ENCODE measurements at places on chromosomes 2 and 18.

DNA sequence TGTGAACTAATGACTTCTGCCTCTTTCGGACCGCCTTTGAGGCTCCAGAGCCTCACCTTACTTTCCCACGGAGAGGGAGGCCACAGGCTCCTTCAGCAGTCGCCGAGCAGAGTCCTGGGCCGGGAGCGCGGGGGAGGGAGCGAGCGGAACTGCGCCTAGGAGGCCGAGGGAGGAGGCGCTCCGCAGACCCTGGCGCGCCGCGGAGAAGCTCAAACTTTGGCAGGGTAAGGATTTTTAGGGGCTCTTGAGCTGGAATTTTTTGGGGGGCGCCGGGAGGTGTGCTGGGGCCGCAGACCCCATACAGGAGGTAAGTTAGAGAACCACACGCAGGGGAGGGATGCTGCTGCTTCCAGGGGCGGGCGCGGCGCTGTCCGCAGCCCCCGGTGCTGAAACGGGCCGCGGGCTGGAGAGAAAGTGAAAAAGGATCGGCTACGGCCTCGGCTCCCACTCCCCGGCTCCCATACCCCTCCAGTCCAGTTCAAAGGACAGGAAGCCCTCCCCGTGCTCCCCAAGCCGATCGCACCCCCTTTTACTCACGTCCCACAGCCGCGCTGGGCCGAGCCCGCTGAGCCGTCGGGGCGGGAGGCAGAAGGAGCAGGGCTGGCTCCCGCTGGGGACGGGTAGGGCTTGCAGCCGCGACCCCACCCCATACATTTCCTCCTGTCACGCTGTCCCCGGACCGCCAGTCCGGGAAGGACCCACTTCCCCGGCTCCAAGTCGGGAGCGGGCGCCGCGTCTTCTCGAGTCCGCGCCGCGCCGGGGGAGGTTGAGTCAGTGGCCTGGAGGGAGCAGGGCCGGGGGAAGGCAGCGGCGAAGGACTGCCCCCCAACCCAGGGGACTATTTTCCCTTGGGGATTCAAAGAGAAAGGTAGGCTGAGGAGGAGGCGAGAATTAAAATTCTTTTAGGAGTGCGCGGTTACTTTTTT, at the start of gene CNGA3:
Gene CNGA3, plus strand, starts transcription at position 146 of the 926 bp plus-strand sequence. CDS start 23,520 bp downstream, outside the sequence.
- peak; percentile 22 for DNase-seq

- DNase-seq: no peak
Measured at GRCh38 chr2:188146888-188147287, 144.8 kb upstream of the GULP1 start.

- no peak for DNase-seq
Measured at GRCh38 chr18:41713969-41714825, 240.8 kb upstream of the PIK3C3 start.

DNA sequence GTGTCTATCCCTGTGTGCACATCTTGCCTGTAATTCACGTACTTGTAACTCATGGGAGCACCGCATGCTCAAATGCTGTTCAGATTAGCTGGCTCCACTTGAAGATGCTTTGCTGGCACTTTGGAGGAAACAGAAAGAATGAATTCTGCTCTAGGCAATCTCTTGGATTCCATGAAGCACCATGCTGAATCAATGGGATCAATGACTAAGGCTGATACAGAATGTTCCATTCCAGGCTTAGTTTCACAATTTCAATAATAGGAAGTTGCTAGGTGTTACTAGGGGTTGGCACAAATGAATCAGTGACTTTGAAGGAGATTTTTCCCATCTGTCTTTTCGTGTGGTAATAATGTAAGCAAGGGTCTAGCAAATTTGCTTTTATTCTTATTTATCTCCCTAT, 328.8 kb downstream of the OSR1 start:
- DNase-seq: no peak

DNA sequence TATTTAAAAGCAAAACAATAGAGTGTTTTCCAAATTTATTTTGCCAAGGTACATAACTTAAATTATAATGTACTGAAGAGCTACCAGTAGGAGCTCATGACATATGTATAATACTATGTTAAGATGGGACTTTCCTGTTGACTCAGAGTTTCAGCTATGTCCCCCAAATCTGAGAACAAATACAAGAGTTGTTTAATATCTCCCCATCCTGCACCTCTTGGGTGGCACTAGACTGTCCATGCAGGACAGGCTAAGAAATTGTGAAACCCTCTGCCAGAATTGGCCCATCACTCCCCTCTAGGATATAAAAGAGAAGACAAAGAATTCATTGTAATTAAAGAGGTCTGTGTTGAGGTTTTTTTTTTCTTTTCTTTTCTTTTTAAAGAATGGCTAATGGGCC, 21.7 kb upstream of the CTAGE1 start:
- no peak for DNase-seq

- no peak for DNase-seq
Measured at GRCh38 chr2:229856413-229856812, 65.4 kb downstream of the TRIP12 start.

DNA sequence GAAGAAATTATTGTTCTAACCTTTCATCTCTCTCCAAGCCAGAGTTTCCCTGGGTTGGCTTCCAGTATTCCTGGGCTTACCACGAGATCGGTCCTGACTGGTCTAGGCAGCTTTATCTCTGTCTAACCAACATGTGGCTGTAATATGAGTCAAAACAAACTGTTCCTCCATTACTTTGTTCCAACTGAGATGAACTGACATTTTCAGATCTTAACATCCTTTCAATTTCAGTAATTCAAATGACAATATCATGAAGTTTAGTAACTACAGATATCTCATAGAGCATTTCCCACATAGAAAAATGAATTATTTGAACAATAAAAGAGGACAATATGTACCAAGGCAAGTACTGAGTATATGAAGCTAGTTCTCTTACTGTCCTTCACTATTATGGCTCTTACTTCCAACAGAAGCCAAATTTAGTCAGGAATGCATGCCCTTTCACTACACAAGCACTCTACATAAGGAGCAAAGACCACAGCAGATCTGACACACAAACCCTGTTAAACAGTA, 15.5 kb downstream of the SLC25A12 start:
- no peak for DNase-seq

DNA sequence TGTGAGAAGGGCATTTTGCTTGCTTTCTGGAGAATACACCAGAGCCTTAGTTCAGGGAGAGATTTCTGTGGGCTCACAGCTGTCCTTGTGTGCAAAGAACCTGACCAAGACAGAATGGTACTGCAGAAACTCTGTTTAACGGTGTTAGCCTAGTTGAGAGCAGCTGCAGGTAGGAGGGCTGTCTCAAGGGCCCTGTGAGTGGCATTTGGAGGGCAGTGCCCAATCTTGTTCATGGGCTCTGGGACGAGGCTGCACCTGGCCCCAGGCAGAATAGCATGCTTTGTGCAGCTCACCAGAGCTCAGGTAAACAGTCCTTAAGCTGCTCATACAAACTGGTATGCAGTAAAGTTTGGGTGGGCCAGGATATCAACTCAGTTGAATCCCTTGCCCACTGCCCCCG, 16.9 kb upstream of the RGPD4 start:
- no peak for DNase-seq

DNA sequence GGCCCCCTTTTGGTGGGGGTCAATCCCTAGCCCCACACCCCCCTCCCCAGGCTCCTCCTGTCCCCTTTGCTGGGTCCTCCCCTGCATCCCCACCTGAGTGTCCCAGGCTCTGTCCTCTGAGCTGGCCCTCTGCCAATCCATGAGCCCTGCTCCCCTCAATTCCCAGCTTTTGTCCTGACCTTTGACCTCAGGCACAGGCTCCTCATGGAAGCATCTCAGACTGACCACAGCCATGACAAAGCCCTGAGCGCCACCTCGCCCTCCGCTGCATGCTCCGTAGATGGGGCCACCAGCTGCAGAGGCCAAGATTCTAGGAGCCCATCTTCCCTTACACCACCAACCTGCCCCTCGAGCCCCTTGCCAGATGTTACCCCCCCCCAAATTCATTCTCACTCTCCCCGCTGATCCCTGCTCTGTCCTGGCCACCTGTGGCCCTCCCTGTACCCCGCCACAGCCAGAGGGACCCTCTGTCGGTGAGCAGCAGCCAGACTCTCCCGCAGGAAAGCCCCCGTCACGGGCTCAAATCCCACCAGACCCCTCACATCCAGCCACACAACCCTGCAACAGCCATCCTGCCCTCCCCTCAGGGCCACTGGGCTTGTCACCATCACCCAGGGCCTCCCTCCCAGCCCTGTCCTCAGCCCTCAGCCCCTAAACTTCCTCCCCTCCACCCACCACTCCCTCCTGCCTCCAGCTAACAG, 206.0 kb downstream of the MGAT5 start:
- DNase-seq: no peak

- no peak for DNase-seq
Measured at GRCh38 chr2:132448771-132449170, 32.2 kb downstream of the GPR39 start.

DNA sequence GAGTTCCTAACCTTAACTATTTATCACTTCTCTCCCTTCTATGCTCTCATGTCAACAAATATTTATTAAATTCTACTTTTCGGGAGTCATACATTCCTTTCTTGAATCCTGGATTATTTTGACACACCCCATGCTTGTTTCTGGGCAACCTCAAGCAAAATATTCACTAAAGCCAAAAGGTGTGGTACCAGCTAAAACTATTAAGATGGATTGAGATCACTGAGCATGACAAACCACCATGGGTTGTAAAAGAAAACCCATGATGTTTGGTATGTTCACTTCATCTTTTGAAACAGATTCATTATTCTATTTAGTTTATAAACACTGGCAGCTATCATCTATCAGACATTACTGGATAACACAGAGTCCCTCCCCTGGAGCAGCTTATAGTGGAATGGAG, 32.5 kb downstream of the DPP4 start:
- DNase-seq: no peak

- peak; percentile 64 for DNase-seq
Measured at GRCh38 chr2:8514796-8515758, 166.8 kb upstream of the ID2 start.

DNA sequence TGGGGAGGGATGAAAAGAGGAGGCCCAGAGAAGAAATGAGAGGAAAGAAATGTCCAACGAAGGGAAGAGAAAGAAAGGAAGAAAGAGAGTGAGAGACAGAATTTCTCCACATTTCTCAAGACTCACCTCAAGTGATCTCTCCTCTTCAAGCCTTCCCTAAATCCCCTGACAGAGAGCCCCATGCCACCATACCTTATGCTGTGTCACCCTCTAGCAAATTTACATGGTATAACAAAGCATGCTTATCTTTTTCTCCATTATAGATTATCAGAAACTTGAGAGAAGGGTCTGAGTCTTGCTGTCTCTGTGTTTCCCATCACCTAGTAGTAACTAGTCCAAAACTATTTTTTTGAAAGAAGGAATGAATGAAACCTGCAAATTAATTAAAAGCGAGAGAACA, 1208.4 kb downstream of the DPP10 start:
- no peak for DNase-seq

DNA sequence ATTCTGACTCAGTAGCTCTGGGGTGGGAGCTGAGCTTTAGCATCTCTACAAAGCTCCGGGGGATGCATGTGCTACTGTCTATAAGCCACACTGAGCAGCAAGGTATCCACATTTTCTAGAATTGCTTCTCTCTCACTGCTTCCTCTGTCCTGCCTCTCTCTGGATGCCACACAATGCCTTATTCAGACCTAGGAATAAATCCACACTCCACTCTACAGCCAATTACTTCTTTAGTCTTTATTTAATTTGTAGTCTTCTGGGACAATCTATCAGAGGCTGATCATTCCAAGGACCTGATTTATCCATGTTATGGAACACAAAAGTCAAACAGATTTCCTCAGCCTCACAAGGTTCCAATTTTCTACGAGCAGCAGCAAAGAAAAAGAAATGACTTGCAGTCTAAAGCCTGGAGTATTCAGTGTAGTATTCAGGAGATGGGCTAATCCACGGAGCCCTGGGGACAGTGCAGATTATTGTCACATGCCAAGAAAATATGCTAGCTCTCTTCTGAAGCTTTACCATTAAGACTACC, 4.4 kb downstream of the BCL2 start:
- no peak for DNase-seq

- DNase-seq: no peak
Measured at GRCh38 chr18:75088622-75089211, 120.2 kb downstream of the PTGR3 start.

GRCh38 chr18:10893196-10893595, 256.2 kb downstream of the PIEZO2 start:
- DNase-seq: no peak

GRCh38 chr2:902584-902983, 48.1 kb upstream of the SNTG2 start:
- DNase-seq: no peak

- no peak for DNase-seq
Measured at GRCh38 chr2:239197146-239197545, 203.7 kb downstream of the HDAC4 start.

- DNase-seq: no peak
Measured at GRCh38 chr2:64640153-64641044, 13.3 kb downstream of the SERTAD2 start.

DNA sequence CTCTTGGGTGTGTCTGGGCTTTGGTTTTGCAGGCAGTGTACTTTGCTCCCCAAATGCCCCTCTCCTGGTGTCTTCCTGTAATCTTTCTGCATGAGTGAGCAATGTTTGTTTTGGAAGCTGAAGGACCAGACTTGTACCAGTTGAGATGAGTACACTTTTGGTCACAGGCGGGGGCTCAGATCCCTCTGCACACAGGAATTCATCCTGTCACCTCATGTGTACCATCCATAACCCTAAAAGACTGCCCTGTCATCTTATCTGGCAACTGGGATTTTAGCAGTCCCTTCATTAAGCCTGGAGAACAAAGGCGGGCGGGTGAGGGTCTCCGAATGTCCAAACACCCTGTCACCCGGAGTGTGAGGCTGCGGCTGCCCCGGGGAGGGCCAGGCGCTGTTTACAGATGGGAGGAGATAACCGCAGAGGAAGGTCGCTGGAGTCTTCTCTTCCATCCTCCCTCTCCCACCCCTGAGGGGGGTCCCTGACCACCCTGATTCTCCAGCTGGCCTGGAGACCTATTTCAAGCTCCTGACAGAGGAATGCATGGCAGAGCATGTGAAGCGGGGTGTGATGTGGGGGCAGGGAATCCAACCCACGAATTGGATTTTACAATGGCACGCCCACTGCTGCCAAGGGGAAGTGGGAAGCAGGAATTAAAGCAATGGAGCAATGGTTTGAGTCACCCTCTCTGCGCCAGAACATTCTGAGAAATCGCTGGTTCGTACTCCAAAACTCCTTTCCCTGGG, 158.2 kb upstream of the MYCN start:
- no peak for DNase-seq

- no peak for DNase-seq
Measured at GRCh38 chr2:66494708-66495107, 59.8 kb downstream of the MEIS1 start.

DNA sequence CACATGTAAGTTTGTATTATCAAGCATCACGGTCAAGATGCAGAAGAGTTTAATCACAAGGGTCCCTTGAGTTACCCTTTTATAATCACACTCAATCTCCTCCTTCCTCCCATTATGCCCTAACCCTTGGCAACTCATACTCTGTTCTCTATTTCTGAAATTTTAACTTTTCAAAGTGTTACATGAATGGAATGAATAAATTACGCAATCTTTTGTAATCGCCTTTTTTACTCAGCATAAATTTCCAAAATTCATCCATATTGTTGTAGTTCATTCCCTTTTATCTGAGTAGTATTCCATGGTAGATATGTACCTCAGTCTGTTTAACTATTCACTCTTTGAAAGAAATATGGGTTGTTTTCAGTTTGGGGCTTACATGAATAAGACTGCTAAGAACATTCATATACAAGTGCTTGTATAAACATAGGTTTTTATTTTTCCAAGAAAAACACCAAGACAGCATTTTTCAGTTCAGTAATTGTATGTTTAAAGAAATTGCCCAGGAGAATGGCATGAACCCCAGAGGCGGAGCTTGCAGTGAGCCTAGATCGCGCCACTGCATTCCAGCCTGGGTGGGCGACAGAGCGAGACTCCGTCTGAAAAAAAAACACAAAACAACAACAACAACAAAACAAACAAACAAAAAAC, 430.9 kb upstream of the KCNH7 start:
- no peak for DNase-seq

Measured in activated CD4-positive, alpha-beta T cell treated with anti-CD3 and anti-CD28 coated beads, Interleukin-2, amount 10 ng/mL, durations not matched to agents 7 days and 5 days (primary cell).